HCEC 1CT (cell line): ENCODE measurements at places on chromosomes 7 and 10.

DNA sequence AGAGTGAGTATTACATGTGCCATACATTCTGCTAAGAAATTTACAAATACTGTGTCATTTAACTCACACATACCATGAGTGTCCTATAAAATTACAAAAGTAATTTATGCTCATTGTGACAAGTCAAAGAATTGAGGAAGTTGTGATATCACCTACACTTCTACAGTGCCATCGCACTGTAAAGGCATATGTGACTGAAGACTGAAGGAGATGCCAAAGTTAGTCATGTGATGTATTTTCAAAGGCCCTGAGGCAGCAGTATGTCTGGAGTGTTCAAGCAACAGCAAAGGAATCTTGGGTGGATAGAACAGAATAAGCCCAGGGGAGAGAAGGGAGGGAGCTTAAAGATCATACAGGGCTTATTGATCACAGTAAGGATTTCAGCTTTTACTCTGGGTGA lies 176.8 kb downstream of the WNT2 start:
- no peak for DNase-seq

GRCh38 chr7:132245539-132245938 lies 330.7 kb downstream of the PLXNA4 start:
- DNase-seq: no peak

GRCh38 chr10:99266383-99266782 lies 30.7 kb upstream of the HPSE2 start:
- DNase-seq: no peak

- peak; percentile 57 for DNase-seq
These were observed 23.2 kb downstream of the DPCD start for GRCh38 chr10:101611096-101611905.

DNA sequence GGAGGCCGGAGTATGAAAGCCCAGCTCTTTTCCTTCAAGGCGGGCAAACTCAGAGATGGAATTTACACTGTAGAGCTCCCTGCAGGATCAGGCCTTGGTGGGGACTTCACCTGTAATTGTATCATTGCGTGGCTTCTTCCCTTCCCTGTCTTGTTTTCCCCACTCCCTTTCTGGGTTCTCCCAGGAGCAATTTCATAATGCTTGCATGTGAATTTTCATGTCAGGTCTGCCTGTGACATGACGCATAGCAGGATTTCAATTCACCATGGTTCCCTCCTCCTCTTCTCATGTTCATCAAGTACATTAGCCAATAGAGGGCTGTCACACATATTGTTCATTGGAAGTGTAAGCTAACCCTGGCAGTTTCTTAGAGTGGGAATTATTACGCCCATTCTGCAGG lies 197.7 kb downstream of the RPS24 start:
- DNase-seq: no peak

DNA sequence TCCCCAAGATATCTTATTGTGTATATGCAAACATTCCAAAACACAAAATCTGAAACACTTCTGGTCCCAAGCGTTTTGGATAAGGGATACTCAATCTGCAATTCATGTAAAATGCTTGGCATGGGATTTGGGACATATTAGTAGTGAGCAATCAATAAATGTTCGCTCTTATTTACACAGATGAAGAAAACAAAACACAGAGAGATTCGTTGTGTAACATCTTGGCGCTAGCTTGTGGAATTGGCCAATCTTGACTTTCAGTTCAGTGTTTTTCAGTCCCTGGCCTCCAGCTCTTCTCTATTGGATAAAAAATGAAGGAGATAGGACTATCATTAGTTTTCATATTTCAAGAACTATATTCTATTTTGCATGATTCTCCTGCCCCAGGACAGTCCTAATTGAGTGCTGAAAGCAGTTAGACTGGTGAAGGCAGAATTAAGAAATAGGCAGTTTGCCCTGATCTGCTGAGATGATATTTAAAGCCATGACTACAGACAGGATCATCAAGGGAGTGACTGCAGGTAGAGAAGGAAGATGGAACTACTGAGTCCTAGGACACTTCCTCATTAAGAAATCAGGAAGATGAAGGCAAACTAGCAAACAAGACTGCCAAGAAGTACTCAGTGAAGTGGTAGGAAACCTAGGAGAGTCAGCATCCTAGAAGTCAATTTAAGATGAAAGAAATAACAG lies 1.8 kb downstream of the PNLIPRP3 start:
- DNase-seq: no peak

- peak; percentile 87 for DNase-seq
These were observed 3.7 kb upstream of the IFIT1B start for GRCh38 chr10:89373916-89374711.

DNA sequence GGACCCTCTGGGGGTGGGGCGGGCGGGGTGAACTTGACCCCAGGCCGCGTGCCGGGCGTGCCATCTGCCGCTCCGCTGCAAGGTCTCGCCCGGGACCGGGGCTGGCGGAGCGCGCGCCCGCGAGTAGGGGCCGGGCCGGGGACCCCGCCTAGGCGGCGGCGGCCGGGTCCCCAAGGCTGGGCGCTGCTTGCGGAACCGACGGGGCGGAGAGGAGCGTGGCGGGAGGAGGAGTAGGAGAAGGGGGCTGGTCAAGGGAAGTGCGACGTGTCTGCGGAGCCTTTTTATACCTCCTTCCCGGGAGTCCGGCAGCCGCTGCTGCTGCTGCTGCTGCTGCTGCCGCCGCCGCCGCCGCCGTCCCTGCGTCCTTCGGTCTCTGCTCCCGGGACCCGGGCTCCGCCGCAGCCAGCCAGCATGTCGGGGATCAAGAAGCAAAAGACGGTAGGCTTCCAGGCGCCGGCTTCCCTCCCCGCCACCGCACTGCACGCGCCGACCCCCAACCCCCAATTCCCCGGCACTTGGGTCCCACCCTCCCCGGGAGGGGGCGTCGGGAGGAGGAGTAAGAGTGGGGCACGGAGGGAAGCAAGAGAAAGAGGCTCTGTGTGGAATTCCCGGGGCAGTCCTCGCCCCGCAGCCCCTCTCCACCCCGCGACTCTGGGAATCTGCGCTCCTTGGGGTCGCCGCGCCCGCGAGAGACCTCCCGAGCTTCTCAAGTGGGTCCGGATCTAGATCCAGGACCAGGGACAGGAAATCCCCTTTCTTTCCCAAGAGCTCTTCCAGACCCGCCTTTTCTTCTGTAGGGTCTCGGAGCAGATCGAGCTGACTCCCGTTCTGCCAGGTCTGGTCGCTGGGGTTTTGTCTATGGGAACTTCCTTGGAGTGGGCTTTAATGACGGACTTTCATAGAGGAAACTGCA lies at the start of gene PAPSS2:
Gene PAPSS2, plus strand, starts transcription at position 308 of the 913 bp plus-strand sequence. Its CDS starts 104 bp downstream, at position 412.
- peak; percentile 77 for DNase-seq

DNA sequence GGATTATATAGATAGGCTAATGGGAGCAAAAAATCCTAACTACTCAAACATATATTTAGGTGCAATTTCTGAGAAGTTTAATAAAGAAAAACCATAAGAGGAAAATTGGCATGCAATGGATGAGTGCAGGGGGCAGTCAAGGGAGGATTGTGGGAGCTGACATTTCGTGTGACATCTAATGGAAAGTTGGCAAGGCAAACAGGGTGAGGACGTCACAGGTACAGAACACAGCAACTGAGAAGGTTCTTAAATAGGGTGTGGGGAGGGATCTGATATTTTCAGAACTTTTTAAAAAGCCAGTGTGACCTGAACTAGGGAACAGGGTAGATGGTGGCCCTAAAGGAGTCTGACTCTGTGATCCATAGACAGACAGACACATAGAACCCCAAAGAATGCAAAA lies 194.9 kb upstream of the GLI3 start:
- no peak for DNase-seq

GRCh38 chr10:7890781-7891180 lies 72.5 kb downstream of the TAF3 start:
- DNase-seq: no peak

DNA sequence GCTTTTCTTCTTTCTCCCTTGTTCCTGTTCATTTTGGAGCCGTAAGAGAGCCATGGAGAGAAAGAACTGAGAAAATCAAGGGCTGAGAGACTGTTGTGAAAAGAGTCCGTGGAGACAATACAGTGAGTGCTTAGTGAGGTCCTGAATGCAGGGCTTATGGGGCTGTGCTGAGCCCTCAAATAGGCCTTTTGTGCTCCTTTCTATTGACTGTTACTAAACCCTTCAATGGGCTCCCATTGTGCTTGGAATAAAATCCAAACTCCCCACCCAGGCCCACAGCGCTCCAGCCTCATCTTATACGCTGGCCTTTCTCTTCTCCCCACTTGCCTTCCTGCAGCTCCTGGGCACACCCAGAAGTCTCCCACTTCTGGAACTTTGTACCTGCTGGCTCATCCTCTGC lies 243.1 kb upstream of the HABP2 start:
- no peak for DNase-seq

DNA sequence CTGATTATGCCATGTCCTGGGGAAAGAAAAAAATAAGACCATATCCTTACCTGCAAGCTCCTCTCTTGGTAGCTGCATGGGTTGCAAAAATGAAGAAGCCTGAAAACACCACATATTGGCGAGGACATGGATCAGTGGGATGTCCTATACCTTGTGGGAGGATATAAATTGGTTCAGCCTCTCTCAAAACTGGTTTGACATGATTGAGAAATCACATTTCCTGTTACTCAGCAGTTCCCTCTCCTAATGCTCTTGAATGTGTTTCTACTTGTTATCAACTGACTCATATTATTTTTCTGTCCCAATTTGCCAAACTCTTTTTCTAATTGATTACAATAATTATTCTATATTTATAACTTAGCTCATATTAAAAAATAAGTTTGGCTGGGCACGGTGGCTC lies 380.2 kb downstream of the EXOC4 start:
- peak; percentile 70 for DNase-seq

DNA sequence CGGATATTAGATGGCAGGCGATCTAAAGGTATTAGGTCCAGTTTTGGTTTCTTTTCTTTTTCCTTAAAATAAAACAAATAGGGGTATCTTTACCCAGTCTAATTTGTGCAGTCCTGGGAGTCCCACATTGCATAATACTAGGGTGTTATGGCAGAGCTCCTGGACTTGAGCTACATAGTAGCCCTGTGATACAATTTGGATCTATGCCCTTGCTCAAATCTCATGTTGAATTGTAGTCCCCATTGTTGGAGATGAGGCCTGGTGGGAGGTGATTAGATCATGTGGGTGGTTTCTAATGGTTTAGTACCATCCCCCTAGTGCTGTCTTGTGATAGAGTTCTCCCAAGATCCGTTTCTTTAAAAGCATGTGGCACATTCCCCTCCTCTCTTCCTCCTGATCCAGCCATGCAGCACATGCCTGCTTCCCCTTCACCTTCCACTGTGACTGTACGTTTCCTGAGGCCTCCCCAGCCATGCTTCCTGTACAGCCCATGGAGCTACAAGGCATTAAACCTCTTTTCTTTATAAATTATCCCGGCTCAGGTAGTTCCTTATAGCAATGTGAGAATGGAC lies 141.9 kb downstream of the RPS24 start:
- DNase-seq: no peak

- DNase-seq: peak; percentile 95
These were observed 95.5 kb upstream of the ZMIZ1 start for GRCh38 chr10:78972947-78973900.

DNA sequence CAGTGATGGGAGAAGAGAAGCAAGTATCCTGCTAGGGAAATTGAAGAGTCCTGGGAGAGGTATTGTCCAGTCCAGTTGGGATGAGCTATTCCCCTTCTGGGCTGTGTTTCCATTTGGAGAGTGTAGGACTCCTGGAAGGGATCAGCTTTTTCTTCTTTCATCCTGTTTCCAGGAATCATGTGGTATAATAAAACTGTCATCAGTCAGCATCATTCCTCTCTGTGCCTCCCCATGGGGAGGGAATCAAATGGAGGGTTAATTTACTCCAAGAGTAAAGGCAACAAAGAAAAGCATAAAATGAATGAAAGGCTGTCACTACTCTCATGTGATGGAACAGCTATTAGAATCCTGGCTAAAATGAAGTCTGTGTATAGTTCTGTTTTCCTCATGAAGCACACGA lies 429.9 kb downstream of the SORCS3 start:
- no peak for DNase-seq

GRCh38 chr7:47604496-47604890 lies 22.6 kb upstream of the TNS3 start:
- DNase-seq: no peak

- no peak for DNase-seq
These were observed 160.7 kb upstream of the PCBD1 start for GRCh38 chr10:71048971-71049615.

DNA sequence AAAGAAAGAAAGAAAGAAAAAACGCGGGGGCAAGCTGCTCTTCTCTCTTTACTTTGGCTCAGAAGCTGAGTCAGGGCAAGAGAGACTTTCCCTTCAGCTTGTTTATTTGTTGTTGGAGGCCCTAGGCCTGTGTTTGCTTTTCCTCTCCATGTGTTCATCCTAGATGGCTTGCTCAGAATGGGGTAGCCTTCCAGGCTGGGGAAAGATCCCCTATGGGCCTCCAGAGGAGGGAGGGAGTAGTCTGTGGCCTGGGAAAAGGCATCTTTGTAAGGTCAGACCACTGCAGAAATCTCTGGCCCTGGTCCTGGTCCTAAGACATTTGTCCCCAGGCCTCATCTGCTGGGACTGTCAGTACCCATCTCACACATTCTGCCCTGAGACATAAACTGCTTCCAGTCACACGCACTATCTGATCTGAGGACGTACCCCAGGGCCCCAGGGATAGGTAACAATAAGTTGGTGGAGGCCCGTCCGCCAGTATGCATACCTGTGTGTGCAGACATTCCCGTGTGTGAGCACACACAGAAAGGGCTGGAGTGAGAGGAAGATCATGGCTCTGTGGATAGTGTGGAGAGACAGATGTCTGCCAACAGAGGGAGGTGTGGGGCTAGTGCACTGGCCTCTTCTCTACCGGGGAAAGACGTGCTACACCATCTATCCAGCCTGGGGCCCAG lies 4.9 kb upstream of the SCD start:
- peak; percentile 61 for DNase-seq

GRCh38 chr10:114283535-114284234 lies 44.6 kb downstream of the VWA2 start:
- DNase-seq: no peak

- no peak for DNase-seq
These were observed 20.3 kb upstream of the HYAL4 start for GRCh38 chr7:123824754-123825067.

DNA sequence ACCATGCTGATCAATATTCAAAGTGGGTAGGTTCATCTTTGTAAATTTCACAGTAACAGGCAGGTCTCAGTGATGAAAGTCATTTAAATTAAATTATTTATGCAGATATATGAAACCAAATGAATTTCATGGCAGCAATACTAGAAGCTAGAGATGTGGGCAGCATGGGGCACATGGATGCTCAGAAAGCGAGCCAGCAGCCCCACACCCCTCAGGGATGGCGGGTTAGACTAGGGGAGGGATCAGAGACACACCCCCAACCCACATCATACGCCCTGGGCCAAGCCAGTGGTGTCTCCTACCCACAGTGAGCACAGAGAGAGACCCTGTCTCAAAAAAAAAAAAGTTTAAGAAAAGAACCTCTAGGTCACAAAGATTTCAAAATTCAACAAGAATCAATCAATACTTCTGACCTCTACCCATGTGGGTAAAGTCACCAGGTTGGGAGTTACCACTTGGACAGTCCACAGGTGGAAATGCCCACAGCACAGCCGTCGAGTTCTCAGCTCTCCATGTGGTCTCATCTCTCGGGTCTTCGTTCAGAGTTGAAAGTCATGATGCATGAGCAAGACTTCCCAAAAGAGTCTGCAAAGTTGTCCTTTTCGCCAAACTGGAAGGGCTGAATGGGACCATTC lies 79.3 kb upstream of the PPP2R2D start:
- no peak for DNase-seq
